ENCODE measurements at places on chromosomes 6 and 20. TPM values are rescaled to one million over a fixed set of nuclear protein-coding genes. Genes with fewer than 3 reads are reported as not detected.

DNA sequence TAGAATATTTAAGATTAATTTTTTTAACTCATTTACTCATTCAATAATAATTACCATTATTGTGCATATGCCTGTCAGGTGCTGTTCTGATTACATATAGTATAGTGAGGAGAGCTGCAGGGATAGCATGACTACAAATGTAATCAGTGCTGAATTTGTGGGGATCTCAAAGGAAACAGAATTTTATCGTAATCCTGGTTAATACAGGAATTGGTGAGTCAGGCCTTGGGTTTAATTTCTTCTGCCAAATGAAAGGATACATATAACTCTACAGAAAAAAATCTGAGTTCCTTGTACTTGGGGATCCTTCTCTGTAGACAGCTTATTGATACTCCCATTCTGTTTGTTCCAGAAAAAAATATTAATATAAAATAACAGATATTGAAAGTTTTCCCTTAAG, 297.2 kb downstream of the GJA1 start:
- no peak for DNase-seq

GRCh38 chr6:101203664-101204063, 189.8 kb upstream of the GRIK2 start:
- DNase-seq = no peak

Gene DEF6
- polyA plus RNA-seq = 16.2 TPM

Gene CCN5
- 1.9 TPM for polyA plus RNA-seq

DNA sequence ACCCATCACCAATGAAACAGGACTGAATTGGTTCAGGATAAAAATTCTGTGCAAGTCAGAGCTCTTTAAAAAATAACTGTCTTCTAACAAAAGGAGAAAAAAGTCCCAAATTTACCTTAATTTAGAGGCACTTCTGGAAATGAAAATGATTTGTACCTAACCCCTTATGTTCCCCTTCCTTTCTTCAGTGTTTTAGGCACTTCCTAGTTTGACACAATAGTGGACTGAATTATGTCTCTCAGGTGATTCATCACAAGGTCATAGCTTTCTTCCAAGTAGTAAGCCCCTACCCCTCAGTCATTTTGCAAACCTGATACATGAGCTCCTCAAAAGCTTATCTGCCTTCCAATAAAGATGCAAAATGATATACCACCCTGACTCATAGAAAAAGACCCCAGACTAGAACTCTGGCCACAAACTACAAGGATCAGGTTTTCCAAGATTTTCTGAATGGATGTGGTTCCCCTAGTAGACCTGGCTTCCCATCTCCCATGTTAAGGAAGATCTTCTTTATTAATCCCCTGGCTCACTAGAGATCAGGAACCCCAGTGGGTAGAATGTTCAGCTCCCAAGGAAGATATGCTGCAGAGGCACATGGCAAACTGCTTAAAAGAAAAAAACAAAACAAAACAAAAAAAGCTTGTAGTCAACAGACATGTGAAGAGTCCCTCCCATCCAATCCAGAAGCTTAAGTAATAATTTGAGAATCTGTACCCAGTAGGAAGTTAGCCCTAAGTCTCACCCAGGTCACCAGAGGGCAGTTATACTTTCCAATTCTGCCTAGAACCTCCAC, 3.6 kb downstream of the PPP1R10 start:
- DNase-seq = no peak

GRCh38 chr6:140002396-140003022, 628.1 kb upstream of the CITED2 start:
- DNase-seq = no peak

Measured in small intestine (tissue), 16 donors.